ENCODE measurements at places on chromosomes 12 and 14. TPM values are rescaled to one million over a fixed set of nuclear protein-coding genes. Genes with fewer than 3 reads are reported as not detected.

- no peaks in the 10 kb centered on the region for H3K27me3 ChIP-seq
- H3K27ac ChIP-seq: peak overlapping the region; percentile 63
- DNase-seq: no peak
- H3K36me3 ChIP-seq: no peaks in the 10 kb centered on the region
- H3K4me3 ChIP-seq: no peak overlapping the region
Measured at GRCh38 chr12:2248901-2249381, 196.2 kb downstream of the CACNA1C start.

DNA sequence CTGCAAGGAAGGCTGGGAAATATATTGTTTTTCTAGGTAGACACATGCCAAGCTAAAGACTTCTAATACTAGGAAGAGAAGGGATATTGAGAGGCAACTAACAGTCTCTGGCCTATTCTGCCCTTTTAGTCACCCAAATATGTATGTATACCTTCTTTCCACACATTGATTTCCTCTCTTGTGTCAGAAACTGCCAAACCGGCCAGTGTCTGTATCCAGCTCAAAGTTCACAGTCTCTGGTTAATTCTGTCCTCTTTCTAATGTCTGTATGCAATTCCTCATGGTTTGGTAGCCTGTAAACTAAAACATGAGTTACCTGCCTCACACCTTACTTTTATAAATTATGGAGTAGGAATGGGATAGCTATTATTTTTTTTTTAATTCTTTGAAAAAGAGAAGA is 25.2 kb upstream of the CPSF6 start:
- no peak for DNase-seq
- no peak overlapping the region for H3K4me3 ChIP-seq
- peaks cover 6% of the 10 kb centered on the region for H3K4me1 ChIP-seq
- no peaks in the 10 kb centered on the region for H3K27me3 ChIP-seq
- H3K36me3 ChIP-seq: no peaks in the 10 kb centered on the region

GRCh38 chr14:104584557-104584956 is 5.0 kb downstream of the C14orf180 start:
- H3K27me3 ChIP-seq: no peaks in the 10 kb centered on the region
- H3K27ac ChIP-seq: peak overlapping the region; percentile 62
- DNase-seq: no peak
- no peaks in the 10 kb centered on the region for H3K36me3 ChIP-seq

GRCh38 chr14:69424149-69424923 is 25.8 kb downstream of the SLC39A9 start:
- no peaks in the 10 kb centered on the region for H3K27me3 ChIP-seq
- no peak overlapping the region for H3K4me3 ChIP-seq
- H3K27ac ChIP-seq: no peak overlapping the region
- peaks cover 14% of the 10 kb centered on the region for H3K36me3 ChIP-seq
- no peaks in the 10 kb centered on the region for H3K4me1 ChIP-seq
- no peak for DNase-seq

DNA sequence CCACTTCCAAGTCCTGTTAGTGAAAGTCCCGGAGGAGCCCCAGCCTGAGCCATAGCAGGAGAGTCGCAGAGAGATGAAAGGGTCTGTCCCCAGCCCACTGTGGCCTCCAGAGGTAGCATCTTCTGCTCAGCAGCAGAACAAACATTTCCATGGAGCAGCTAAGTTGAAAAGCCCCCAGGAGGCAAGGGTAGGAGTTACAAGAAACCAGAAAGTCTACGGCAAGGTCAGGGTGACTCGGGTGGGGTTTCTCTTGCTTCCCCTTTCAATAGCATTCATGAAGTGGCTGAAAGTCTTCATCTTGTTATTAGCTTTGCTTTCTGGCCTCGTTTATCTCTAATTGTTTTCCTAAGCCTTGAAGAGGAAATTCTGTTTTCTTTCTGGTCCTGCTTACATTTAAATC is 151.2 kb upstream of the DIO3 start:
- no peak overlapping the region for H3K4me3 ChIP-seq
- DNase-seq: no peak
- no peaks in the 10 kb centered on the region for H3K27me3 ChIP-seq

DNA sequence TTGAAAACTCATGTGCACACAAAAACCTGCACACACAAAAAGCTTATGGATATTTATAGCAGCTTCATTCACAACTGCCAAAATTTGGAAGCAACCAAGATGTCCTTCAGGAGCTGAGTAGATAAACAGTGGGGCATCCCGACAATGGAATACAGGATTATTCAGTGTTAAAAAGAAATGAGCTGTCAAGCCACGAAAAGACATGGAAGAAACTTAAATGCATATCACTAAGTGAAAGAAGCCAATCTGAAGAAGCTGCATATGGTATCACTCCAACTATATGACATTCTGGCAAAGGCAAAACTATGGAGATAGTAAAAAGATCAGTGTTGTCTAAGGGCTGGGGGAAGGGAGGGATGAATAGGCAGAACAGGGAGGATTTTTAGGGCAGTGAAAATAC is 5.2 kb upstream of the TPCN1 start:
- H3K27ac ChIP-seq: no peak overlapping the region
- no peak for DNase-seq
- H3K36me3 ChIP-seq: no peaks in the 10 kb centered on the region
- H3K4me3 ChIP-seq: no peak overlapping the region
- no peaks in the 10 kb centered on the region for H3K27me3 ChIP-seq
- no peaks in the 10 kb centered on the region for H3K4me1 ChIP-seq

- H3K4me1 ChIP-seq: peaks cover 27% of the 10 kb centered on the region
- no peaks in the 10 kb centered on the region for H3K36me3 ChIP-seq
- no peaks in the 10 kb centered on the region for H3K27me3 ChIP-seq
- DNase-seq: no peak
- no peak overlapping the region for H3K27ac ChIP-seq
Measured at GRCh38 chr12:6819106-6820030, 2.3 kb upstream of the GPR162 start.

DNA sequence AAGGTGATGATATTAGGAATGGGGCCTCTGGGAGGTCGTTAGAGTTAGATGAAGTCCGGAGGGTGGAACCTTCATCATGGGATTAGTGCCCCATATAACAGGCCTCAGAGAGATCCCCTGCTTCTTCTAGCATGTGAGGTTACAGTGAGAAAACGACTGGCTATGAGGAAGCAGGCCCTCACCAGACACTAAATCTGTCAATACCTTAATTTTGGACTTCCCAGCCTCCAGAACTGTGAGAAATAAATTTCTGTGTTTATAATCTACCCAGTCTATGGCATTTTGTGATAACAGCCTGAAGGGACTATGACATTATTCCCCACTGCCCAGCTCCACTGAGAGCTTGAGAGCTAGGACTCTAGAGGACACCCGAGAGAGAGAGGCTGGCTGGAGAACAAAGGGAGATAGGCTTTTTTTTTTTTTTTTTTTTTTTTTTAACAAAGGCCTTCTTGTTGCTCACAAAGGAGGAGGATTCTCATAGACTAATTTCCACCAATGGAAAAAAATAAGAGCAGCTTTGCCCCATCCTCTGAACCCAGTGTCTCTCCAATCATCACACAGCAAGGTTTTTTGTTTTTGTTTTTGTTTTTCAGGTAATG is 87.8 kb upstream of the EEA1 start:
- H3K27ac ChIP-seq: no peak overlapping the region
- no peaks in the 10 kb centered on the region for H3K36me3 ChIP-seq
- no peaks in the 10 kb centered on the region for H3K27me3 ChIP-seq
- no peak for DNase-seq
- peaks cover 16% of the 10 kb centered on the region for H3K4me1 ChIP-seq

DNA sequence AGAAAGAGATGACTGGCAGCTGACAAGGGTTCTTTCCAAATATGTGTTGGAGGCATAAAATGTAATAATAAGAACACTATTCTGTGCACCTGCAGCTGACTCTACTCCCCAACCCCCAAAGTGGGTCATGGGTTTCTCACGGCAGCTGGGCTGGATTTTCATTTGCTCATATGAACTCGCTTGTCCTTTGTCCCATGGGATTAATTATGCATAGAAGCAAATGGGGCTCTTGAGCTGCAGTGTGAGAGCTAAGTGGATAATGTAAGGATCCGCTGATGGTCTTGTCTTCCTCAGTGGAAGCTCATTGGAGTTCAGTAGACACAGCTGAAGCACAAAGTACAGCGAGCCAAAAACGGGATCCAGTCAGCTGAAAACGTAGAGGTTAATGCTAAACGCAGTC is 46.3 kb downstream of the TTC8 start:
- no peak overlapping the region for H3K27ac ChIP-seq
- H3K36me3 ChIP-seq: peaks cover 13% of the 10 kb centered on the region
- no peaks in the 10 kb centered on the region for H3K4me1 ChIP-seq
- no peak overlapping the region for H3K4me3 ChIP-seq

- DNase-seq: no peak
- no peaks in the 10 kb centered on the region for H3K27me3 ChIP-seq
- no peaks in the 10 kb centered on the region for H3K36me3 ChIP-seq
- no peak overlapping the region for H3K4me3 ChIP-seq
Measured at GRCh38 chr14:61077951-61078720, 97.1 kb downstream of the SLC38A6 start.

GRCh38 chr14:99747167-99747566 is 46.0 kb upstream of the EML1 start:
- no peak for DNase-seq
- H3K4me1 ChIP-seq: peaks cover 3% of the 10 kb centered on the region
- no peaks in the 10 kb centered on the region for H3K36me3 ChIP-seq
- peaks cover 76% of the 10 kb centered on the region for H3K27me3 ChIP-seq
- no peak overlapping the region for H3K4me3 ChIP-seq

- H3K4me1 ChIP-seq: no peaks in the 10 kb centered on the region
- no peak for DNase-seq
- no peaks in the 10 kb centered on the region for H3K36me3 ChIP-seq
- no peak overlapping the region for H3K4me3 ChIP-seq
Measured at GRCh38 chr14:90593254-90594040, 196.6 kb downstream of the CALM1 start.

- H3K27ac ChIP-seq: no peak overlapping the region
- peaks cover 14% of the 10 kb centered on the region for H3K36me3 ChIP-seq
- H3K4me3 ChIP-seq: peak overlapping the region; percentile 76
- H3K4me1 ChIP-seq: peaks cover 5% of the 10 kb centered on the region
- DNase-seq: peak; percentile 30
- no peaks in the 10 kb centered on the region for H3K27me3 ChIP-seq
Measured at GRCh38 chr12:98646294-98647090, 1.4 kb downstream of the APAF1 start.

GRCh38 chr12:56628671-56629458 is 1.3 kb downstream of the BAZ2A start:
- no peaks in the 10 kb centered on the region for H3K27me3 ChIP-seq
- H3K27ac ChIP-seq: peak overlapping the region; percentile 91
- H3K36me3 ChIP-seq: no peaks in the 10 kb centered on the region
- peaks cover 65% of the 10 kb centered on the region for H3K4me1 ChIP-seq
- DNase-seq: peak; percentile 73

DNA sequence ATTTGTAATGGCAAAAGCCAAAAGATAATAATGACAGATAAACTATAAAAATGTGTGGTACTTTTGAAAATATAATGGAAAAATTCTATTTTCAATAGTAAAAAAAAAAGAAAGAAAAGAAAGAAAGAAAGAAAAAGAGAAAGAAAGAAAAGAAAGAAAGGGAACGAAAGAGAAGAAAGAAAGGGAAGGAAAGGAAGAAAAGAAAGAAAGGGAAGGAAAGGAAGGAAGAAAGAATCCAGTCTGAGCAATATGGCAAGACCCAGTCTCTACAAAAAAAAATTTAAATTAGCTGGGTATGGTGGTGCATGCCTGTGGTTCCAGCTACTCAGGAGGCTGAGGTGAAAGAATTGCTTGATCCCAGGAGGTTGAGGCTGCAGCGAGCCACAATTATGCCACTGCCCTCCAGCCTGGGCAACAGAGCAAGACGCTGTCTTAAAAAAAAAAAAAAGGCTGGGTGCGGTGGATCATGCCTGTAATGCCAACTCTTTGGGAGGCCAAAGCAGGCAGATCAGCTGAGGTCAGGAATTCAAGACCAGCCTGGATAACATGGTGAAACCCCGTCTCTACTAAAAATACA is 38.4 kb downstream of the EAPP start:
- no peak for DNase-seq
- no peak overlapping the region for H3K4me3 ChIP-seq
- peaks cover 4% of the 10 kb centered on the region for H3K4me1 ChIP-seq
- no peak overlapping the region for H3K27ac ChIP-seq

DNA sequence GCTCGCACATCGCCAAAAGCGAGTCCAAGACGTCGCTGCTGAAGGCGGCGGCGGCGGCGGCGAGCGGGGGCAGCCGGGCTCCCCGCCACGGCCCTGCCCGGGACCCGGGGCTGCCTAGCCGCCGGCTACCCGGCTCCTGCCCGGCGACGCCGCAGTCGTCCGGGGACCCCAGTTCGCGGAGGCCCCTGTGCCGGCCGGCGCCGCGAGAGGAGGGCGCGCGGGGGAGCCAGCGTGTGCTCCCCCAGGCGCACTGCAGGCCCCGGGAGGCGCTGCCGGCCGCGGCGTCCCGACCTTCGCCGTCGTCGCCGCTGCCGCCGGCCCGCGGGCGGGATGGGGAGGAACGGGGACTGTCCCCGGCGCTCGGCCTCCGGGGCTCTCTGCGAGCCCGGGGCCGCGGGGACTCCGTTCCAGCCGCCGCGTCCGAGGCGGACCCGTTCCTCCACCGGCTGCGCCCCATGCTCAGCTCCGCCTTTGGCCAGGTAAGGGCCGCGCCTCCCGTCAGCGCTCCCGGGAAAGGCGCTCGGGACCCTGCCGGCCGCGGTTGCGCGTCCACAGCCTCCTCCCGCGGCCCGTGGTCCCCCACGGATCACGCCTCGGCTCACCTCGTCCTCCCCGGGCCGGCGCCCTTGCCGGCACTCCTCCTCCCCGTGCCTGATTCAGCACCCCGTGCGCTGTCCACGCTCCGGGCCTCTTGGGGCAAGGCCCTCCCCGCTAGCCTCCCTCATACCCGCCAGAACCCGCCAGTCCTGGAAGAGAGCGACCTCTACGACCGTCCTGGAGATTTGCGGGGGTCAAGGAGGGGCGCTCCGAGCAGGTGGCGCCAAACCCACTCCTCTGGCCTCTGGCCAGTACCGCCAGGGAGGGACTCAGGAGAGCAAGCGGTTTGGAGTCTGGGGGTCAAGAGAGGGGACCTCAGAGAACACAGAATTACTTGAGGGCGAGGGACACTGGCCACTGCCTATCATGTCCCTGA is 721 bp downstream of the CABP1 start:
- peak overlapping the region; percentile 37 for H3K4me3 ChIP-seq
- no peak overlapping the region for H3K27ac ChIP-seq
- H3K4me1 ChIP-seq: peaks cover 6% of the 10 kb centered on the region
- no peaks in the 10 kb centered on the region for H3K36me3 ChIP-seq
- DNase-seq: peak; percentile 66

GRCh38 chr12:75177997-75178396 is 31.6 kb downstream of the KCNC2 start:
- H3K36me3 ChIP-seq: no peaks in the 10 kb centered on the region
- no peak overlapping the region for H3K4me3 ChIP-seq
- H3K27ac ChIP-seq: no peak overlapping the region
- no peaks in the 10 kb centered on the region for H3K27me3 ChIP-seq

DNA sequence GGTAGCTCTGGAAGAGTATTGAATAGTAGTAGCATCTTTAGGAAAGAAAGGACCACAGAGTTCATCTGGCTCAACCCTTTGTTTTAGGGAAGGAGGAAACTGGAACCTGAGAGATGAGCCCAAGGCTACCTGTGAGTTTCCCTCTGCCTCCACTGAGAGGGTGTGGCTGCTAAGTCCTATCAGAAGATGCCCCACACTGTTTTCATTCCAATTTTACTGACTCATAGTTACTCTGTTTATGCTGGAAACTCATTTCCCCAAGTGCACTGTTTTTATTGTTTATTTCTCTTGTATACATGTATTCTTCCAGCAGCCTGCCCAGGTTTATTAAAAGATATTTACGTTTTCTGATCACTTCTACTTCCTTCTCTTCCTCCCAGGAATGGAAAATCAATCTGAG is 127.4 kb upstream of the ARHGAP5 start:
- DNase-seq: no peak
- no peak overlapping the region for H3K27ac ChIP-seq
- no peaks in the 10 kb centered on the region for H3K27me3 ChIP-seq
- H3K4me1 ChIP-seq: peaks cover 11% of the 10 kb centered on the region

Gene TAS2R31
- 1.3 TPM for total RNA-seq

Gene CLEC12A
- not detected for total RNA-seq

Gene RACGAP1
- 10.4 TPM for total RNA-seq

Gene PCK2
- 18.9 TPM for total RNA-seq

Gene SLC6A13
- total RNA-seq: 2.2 TPM

Gene ZC3H10
- total RNA-seq: 7.5 TPM

Gene CLEC2A
- not detected for total RNA-seq
